ENCODE measurements at places on chromosomes 12 and 14. TPM values are rescaled to one million over a fixed set of nuclear protein-coding genes. Genes with fewer than 3 reads are reported as not detected.

SYCP3 gene
- total RNA-seq = 5.5 TPM

GPRC5D gene
- not detected for total RNA-seq

PTCSC3 gene
- not detected for total RNA-seq

CACNA2D4 gene
- 0.72 TPM for total RNA-seq

COX8C gene
- not detected for total RNA-seq

PTPRQ gene
- total RNA-seq = 85.7 TPM

OR4Q2 gene
- total RNA-seq = 1.4 TPM

HOXC6 gene
- total RNA-seq = 4.1 TPM

TSPAN11 gene
- 1.7 TPM for total RNA-seq

PRR4 gene
- 3.9 TPM for total RNA-seq

DICER1 gene
- total RNA-seq = 319 TPM

KRT80 gene
- total RNA-seq = not detected

MMP19 gene
- total RNA-seq = 16.1 TPM

CEBPE gene
- 6.0 TPM for total RNA-seq

TTLL5 gene
- total RNA-seq = 9.6 TPM

SLC38A4 gene
- 22.1 TPM for total RNA-seq

PELI2 gene
- total RNA-seq = 9.1 TPM
